ENCODE measurements at places on chromosomes 16 and 17. TPM values are rescaled to one million over a fixed set of nuclear protein-coding genes. Genes with fewer than 3 reads are reported as not detected.

GLP2R gene
- total RNA-seq, result not detected

PITPNM3 gene
- 1.2 TPM for total RNA-seq

CLDN7 gene
- 0.65 TPM for total RNA-seq

PROCA1 gene
- 5.9 TPM for total RNA-seq

YWHAE gene
- 646 TPM for total RNA-seq

TSC2 gene
- 160 TPM for total RNA-seq

SARM1 gene
- 21.7 TPM for total RNA-seq

ACSM2A gene
- total RNA-seq, result not detected

NLGN2 gene
- 1.2 TPM for total RNA-seq

P2RX1 gene
- 3.3 TPM for total RNA-seq

ZG16 gene
- not detected for total RNA-seq

CHD9NB gene
- total RNA-seq, result not detected

CORO6 gene
- total RNA-seq, result 7.5 TPM

GP1BA gene
- total RNA-seq, result not detected

TADA2A gene
- total RNA-seq, result 44.5 TPM

CACNG1 gene
- not detected for total RNA-seq

NDRG4 gene
- total RNA-seq, result 9.5 TPM

HES7 gene
- total RNA-seq, result 4.6 TPM

SEPTIN1 gene
- 171 TPM for total RNA-seq

PRCD gene
- 15.9 TPM for total RNA-seq

FAM83G gene
- total RNA-seq, result 10.4 TPM

GAS2L2 gene
- 0.21 TPM for total RNA-seq

ERN2 gene
- 2.5 TPM for total RNA-seq

IL32 gene
- total RNA-seq, result not detected

KRTAP4-5 gene
- not detected for total RNA-seq

DPEP1 gene
- not detected for total RNA-seq

HIC1 gene
- 0.32 TPM for total RNA-seq

SDK2 gene
- 0.32 TPM for total RNA-seq

TEKT5 gene
- total RNA-seq, result 1.00 TPM

NUDT21 gene
- total RNA-seq, result 273 TPM

RAB40B gene
- 21.4 TPM for total RNA-seq

CRISPLD2 gene
- total RNA-seq, result 0.53 TPM

CRYM gene
- total RNA-seq, result 0.23 TPM

CDH5 gene
- total RNA-seq, result 0.09 TPM

HBA2 gene
- total RNA-seq, result not detected

GP2 gene
- not detected for total RNA-seq

CD7 gene
- not detected for total RNA-seq

SULT1A1 gene
- total RNA-seq, result 59.4 TPM

ERCC4 gene
- total RNA-seq, result 20.8 TPM

TMEM231 gene
- 6.6 TPM for total RNA-seq

CCR7 gene
- not detected for total RNA-seq

ABCC3 gene
- not detected for total RNA-seq

TUBD1 gene
- total RNA-seq, result 13.2 TPM

HOXB7 gene
- 17.0 TPM for total RNA-seq

TRPV3 gene
- total RNA-seq, result 0.06 TPM

ABCA9 gene
- total RNA-seq, result not detected

PSMB10 gene
- 89.9 TPM for total RNA-seq

HS3ST4 gene
- total RNA-seq, result not detected

RNF43 gene
- total RNA-seq, result 0.50 TPM

C17orf50 gene
- not detected for total RNA-seq

MMP2 gene
- total RNA-seq, result not detected

ZNF385C gene
- 0.26 TPM for total RNA-seq

CCDC78 gene
- 52.6 TPM for total RNA-seq

GLIS2 gene
- total RNA-seq, result 0.08 TPM

Data from OCI-LY7 (cell line).